Chondrocyte (in vitro differentiated cells): ENCODE measurements at places on chromosomes 2 and 18. TPM values are rescaled to one million over a fixed set of nuclear protein-coding genes. Genes with fewer than 3 reads are reported as not detected.

- DNase-seq: peak; percentile 32
These were observed 28.0 kb upstream of the SLC35F6 start for GRCh38 chr2:26735883-26736588.

DNA sequence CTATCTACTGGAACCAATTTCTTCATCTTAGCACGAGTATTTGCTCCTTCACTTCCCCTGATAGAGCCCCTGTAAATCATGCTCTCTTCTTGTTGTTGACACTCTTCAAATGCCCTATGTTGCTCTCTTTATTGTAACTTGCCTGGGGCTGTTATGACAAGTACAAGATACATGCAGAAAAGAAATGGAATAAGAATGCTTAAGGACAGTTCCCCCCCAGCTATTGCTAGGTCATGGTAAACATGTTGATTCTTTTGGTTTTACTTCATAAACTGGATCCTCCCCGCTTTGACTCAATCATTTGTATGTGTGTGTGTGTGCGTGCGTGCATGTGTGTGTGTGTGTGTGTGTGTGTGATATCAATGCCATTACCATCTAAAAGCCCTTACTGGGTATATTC is 368.5 kb upstream of the CNTNAP5 start:
- no peak for DNase-seq

The OSBPL6 gene
- total RNA-seq: 6.5 to 10.5 TPM (median 10.3 TPM) in 3 replicates

The NT5C1B gene
- total RNA-seq: not detected in 3 replicates
